NCI-H1105 treated with DMSO at 0.1 percent for 48 hours (cell line): ENCODE measurements at places on chromosomes 4 and X.

GRCh38 chrX:32269866-32270265 is 941.5 kb downstream of the DMD start:
- no peak for DNase-seq

- DNase-seq = no peak
Measured at GRCh38 chr4:15003891-15004738, 1.8 kb downstream of the CPEB2 start.

GRCh38 chr4:53453385-53453784 is 75.9 kb downstream of the FIP1L1 start:
- no peak for DNase-seq

GRCh38 chr4:21795091-21795490 is 153.5 kb downstream of the KCNIP4 start:
- DNase-seq = no peak

- DNase-seq = no peak
Measured at GRCh38 chr4:126603825-126604224, 1028.9 kb upstream of the INTU start.

DNA sequence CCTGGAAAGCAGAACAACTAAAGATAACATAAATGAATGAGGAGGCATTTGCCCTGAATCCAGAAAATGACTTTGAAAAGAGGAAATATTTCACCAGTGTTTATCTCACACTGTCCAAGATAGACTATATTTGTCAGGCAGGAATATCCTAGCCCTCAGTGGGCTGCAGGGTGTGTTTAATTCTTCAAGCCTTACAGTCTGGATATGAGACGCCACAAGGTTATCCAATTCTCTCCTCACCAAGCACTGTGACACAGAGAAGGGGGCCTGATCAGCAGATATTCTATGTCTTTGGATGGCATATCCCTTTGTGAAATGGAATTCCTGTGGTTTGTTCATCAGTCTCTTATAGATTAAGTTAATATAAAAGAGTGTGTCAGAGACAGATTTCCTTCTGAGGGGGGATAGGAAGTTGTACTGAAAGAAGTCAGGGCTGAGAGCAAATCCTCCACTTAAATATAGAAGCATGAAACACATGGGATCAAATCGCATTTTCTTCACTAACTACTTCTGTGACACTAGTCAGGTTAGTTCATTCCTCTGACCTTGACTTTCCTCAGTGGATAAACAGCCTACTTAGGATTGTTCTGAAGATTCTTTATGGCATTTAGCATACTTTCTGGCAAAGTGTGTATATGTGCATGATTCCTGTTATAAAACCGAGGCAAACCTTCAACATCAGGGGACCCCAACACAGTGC is 6.8 kb upstream of the G3BP2 start:
- DNase-seq = no peak

- peak; percentile 68 for DNase-seq
Measured at GRCh38 chr4:75370576-75370975, 143.6 kb downstream of the RCHY1 start.

- no peak for DNase-seq
Measured at GRCh38 chr4:122146652-122147051, 5.5 kb upstream of the BLTP1 start.

GRCh38 chr4:53905276-53905940 is 159.0 kb downstream of the CHIC2 start:
- no peak for DNase-seq

GRCh38 chr4:82748810-82749470 is 49.7 kb downstream of the SCD5 start:
- no peak for DNase-seq

GRCh38 chr4:73831569-73831968 is 4.9 kb upstream of the CXCL6 start:
- DNase-seq = no peak

- DNase-seq = no peak
Measured at GRCh38 chr4:6873291-6873690, 36.3 kb upstream of the TBC1D14 start.

DNA sequence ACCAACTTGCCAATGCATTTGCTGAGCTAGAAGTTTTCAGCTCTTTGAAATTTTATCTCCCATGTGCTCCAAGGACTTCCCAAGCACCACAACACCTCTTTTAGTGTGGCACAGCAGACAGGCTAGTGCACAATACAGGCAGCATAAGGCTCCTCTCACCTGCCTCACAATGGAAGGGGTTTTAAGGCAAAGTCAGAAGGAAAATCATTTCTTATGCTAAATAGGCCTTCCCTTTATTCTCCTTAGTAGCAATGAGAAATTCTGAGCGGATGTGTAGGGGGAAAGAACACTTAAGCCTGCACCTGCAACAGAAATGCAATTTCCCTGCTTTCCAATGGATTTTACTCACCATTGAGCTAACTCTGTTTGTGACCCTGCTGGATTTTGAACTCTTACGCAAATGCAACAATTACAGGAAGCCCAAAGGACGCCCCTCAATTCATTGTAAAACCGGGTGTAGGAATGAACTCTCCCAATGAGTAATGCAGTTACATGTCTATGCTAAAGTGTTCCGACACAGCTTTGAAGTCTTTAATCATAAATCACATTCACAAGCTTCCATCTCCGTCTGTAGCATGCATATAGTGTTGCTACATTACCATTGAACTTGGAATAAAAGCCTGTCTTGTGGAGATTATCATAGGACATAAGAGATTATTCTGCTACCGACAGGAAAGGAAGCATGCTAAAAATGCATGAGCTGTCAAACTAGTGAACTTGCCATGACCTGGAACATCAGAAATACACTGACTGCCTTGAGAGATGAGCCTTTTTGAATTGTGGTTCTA is 1084.9 kb downstream of the RPA4 start:
- DNase-seq = no peak

DNA sequence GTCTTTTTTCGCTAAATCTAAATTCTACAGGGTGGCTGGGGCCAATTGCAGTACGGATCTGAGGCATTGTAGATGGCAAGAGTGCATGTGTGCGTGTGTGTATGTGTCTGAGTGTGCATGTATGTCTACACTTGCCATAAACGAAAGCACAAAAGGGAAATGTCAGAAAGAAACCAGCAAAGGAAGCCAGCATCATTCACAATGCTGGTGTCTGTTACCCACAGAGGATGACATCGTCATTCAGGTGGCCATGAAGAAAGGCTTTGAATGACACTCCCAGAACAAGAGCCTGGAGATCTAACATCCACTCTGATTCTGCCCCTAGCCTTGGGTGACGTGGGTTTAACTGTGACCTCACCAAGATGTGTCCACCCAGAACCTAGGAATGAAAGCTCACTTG is 124.6 kb downstream of the DHRSX start:
- no peak for DNase-seq

DNA sequence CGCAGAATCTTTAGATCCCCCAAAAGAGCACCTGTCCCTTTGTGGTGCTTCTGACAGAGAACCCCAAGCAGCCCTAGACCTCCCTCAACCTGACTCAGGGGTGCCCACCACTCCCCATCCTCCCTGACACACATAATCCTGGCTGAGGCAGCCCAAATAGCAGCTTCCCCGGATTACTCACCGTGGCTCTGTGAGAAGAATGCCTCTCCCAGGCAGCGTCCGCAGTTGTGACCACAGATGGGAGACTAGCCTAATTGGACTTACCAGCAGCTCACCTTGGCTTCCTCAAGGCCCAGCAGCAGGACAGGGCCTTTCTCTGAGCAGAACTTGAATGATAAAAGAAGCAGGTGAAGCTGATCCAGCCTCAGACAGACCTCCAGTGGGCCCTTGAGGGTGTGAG is 10.3 kb upstream of the ODAPH start:
- DNase-seq = no peak

DNA sequence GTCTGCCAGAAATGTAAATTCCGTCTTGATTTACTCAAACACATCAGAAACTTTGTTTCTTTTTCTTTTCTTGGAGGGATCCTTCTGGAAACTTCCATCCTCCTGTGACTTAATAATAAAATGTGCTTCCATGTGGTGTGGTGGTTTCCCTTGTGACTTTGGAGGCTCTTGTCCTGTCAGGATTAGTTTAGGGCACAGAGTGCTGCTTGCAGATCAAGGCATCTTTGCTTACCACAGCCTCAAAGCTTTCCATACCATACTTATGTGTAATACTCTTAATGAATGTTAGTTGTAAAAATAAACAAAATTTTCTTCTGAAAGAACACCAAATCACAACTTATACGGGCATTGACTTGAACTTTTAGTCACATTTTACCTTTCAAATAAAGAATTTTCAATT is 27.4 kb downstream of the GBA3 start:
- no peak for DNase-seq

GRCh38 chrX:105694839-105695238 is 127.5 kb upstream of the NRK start:
- DNase-seq = no peak

DNA sequence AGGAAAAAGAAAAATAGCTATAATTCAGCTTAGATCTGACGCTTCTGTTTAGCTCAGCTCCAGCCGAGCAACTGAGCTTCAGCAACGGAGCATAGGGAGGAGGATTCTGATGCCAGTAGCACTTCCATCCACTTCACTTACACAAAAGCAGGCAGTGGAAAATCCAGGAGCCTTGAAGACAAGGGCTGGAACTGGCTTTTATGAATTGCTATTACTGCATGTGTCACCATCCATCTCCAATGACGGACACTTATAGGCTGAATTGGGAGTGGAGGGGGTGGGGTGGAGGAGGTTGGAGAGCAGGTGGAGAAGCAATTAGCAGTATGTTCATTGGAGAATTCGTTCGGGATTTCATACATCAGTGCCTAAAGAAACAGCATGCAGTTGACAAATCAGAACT is 15.6 kb downstream of the ENOX2 start:
- peak; percentile 79 for DNase-seq

- DNase-seq = no peak
Measured at GRCh38 chr4:57103051-57103450, 7.1 kb downstream of the IGFBP7 start.

DNA sequence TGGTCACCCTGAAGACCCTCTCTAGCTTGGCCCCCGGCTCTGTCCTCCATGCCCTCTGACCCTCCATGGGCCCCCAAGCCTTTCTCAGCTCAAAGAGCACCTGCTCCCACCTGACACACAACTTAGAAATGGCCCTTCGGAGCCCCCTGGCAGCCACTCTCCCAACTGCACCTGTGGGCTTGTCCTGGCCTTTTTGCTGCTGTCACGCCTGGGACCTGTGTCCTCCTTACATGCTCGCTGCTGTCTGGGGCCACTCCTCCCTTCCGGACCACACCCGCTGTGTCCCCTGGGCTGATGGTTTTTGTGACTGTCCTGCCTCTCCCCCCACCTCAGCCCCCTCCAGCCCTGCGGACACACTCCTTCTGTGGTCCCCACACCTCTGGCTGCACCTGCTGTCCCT is 106.2 kb upstream of the AFAP1 start:
- no peak for DNase-seq

- DNase-seq = no peak
Measured at GRCh38 chr4:88159229-88159725, 838 bp upstream of the ABCG2 start.

DNA sequence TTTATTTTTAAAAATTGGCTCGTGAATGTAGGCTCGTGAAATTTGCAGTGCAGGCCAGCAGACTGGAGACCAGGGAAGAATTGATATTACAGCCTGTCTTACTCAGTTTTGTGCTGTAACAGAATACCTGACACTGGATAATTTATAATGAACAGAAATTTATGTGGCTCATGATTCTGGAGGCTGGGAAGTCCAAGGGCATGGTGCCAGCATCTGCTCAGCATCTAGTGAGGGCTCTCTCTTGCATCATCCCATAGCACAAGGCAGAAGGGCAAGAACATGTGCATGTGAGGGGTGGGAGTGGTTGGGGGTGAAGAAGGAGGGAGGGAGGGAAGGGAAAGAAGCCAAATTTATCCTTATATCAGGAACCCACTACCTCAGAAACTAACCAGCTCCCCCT is 13.7 kb upstream of the CLTRN start:
- DNase-seq = no peak

GRCh38 chr4:151659601-151660364 is 101.0 kb downstream of the GATB start:
- no peak for DNase-seq

DNA sequence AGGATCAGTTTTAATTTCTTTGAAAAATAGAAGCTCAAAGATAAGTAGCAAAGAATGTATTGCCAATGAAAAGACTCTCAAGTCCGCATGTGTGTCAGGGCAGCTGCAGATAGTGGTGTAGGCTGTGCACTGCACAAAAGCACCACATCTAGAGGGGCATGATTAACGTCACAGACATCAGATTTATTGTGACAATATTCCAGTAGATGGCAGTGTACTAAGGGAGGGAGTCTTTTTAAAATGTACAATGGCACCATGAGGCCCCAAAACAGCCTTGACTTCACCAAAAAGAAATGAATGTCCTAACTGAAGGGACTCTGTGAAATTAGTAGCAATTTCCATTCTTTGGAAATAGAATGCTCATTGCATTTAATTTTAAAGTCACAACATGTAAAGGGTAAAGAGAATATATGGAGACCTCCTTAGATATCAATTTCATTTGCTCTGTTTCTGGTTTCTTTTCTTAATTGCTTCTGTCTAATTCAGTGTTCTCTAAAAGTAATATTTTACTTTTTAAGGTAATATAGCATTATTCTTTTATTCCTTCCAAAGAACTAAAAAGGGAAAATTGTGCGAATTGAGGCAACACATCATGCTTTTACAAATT is 98.4 kb downstream of the ZNF827 start:
- DNase-seq = peak; percentile 40
